ENCODE measurements at places on chromosomes 13 and 19. TPM values are rescaled to one million over a fixed set of nuclear protein-coding genes. Genes with fewer than 3 reads are reported as not detected.

DNA sequence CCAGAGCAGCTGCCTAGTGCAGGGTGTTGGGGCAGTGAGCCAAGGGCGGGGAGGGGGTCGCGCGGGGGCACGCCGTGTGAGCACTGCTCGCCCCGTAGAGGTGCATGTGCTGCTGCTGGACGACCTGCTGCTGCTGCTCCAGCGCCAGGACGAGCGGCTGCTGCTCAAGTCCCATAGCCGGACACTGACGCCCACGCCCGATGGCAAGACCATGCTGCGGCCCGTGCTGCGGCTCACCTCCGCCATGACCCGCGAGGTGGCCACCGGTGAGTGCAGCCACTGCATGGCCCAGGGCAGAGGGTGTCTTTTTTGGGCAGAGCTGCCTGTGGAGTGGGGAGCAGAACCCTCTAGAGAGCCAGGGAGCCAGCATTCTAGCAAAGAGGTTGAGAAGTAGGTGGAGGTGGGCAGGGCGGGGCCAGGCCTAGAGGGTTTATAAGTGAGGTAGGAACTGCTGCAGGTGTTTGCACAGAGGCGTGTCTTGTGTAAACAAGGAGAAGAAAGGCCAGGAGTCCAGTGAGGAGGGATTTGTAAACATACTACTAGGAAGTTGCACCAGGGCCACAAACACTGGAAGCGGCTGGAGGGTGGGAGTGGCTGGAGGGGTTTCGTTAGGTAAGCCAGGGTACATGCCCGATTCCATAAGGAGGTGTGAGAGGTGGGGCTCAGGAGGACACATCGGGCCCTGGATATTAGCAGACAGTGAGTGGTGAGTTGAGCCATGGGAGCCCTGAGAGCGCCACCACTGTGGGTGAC lies 21.3 kb downstream of the ARHGEF1 start:
- no peak for DNase-seq
- no peaks in the 10 kb centered on the region for H3K27me3 ChIP-seq
- H3K27ac ChIP-seq, result no peak overlapping the region
- peaks cover 4% of the 10 kb centered on the region for H3K4me1 ChIP-seq
- peaks cover 45% of the 10 kb centered on the region for H3K36me3 ChIP-seq
- H3K4me3 ChIP-seq, result no peak overlapping the region

- no peak for DNase-seq
- H3K4me3 ChIP-seq, result no peak overlapping the region
These were observed 95.2 kb downstream of the FRY start for GRCh38 chr13:32126756-32127155.

Gene GAPDHS
- not detected for total RNA-seq

GRCh38 chr13:43640476-43640875 lies 146.3 kb downstream of the ENOX1 start:
- H3K27ac ChIP-seq, result no peak overlapping the region
- H3K4me3 ChIP-seq, result no peak overlapping the region
- no peaks in the 10 kb centered on the region for H3K27me3 ChIP-seq
- DNase-seq, result no peak
- no peaks in the 10 kb centered on the region for H3K4me1 ChIP-seq

Gene PTGIR
- total RNA-seq, result 4.1 TPM

Gene PSG4
- not detected for total RNA-seq

DNA sequence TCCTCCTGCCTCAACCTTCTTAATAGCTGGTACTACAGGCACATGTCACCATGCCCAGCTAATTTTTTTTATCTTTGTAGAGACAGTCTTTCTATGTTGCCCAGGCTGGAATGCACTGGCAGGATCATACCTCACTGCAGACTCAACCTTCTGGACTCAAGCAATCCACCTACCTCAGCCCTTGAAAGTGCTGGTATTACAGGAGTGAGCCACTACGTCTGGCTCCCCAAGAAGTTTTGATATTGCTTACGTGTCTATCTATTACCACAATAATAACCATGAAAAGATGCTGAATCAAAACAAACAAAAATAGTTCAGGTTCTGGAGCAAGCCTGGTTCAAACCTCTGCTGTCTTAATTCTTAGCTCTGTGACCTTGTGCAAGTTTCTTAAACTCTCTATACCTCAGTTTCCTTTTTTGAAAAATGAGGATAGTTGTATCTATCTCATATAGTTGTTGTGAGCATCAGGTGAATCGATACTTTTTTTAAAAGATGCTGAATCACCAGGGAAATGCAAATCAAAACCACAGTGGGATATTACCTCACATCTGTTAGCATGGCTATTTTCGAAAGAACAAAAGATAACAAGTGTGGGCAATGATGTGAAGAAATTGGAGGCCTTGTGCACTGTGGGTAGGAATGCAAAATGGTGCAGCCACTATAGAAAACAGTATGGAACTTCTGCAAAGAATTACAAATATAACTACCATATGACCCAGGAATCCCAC lies 19.0 kb upstream of the LEUTX start:
- DNase-seq, result no peak
- no peaks in the 10 kb centered on the region for H3K36me3 ChIP-seq
- no peak overlapping the region for H3K4me3 ChIP-seq
- no peaks in the 10 kb centered on the region for H3K4me1 ChIP-seq

GRCh38 chr13:33128134-33128533 lies 111.9 kb downstream of the KL start:
- no peaks in the 10 kb centered on the region for H3K27me3 ChIP-seq
- no peak for DNase-seq
- no peak overlapping the region for H3K4me3 ChIP-seq
- H3K36me3 ChIP-seq, result no peaks in the 10 kb centered on the region

Gene LILRB4
- 1.9 TPM for total RNA-seq

DNA sequence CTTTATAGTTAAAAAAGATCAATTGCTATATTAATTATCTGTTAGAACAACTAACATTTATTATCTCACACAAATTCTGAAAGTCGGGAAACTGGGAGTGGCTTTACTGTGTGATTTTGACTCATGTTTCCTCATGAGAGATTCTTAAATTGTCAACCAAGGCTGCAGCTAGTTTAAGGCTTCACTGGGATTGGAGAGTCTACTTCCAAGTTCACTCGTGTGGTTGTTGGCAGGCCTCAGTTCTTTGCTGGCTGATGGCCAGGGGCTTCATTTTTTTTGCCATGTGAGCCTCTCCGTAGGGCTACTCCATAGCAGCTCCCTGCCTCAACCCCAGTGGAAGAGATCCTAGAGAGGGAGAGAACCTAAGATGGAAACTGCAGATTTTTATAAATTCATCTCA lies 24.5 kb upstream of the LPAR6 start:
- no peak for DNase-seq
- H3K27ac ChIP-seq, result peak overlapping the region; percentile 26
- no peaks in the 10 kb centered on the region for H3K27me3 ChIP-seq
- no peak overlapping the region for H3K4me3 ChIP-seq

- H3K27me3 ChIP-seq, result no peaks in the 10 kb centered on the region
- no peak overlapping the region for H3K4me3 ChIP-seq
- no peaks in the 10 kb centered on the region for H3K36me3 ChIP-seq
- H3K27ac ChIP-seq, result no peak overlapping the region
- no peaks in the 10 kb centered on the region for H3K4me1 ChIP-seq
- DNase-seq, result no peak
These were observed 79.8 kb upstream of the SLITRK6 start for GRCh38 chr13:85879014-85879413.

Gene ADGRE3
- total RNA-seq, result 0.09 TPM

Gene RDH8
- total RNA-seq, result not detected

DNA sequence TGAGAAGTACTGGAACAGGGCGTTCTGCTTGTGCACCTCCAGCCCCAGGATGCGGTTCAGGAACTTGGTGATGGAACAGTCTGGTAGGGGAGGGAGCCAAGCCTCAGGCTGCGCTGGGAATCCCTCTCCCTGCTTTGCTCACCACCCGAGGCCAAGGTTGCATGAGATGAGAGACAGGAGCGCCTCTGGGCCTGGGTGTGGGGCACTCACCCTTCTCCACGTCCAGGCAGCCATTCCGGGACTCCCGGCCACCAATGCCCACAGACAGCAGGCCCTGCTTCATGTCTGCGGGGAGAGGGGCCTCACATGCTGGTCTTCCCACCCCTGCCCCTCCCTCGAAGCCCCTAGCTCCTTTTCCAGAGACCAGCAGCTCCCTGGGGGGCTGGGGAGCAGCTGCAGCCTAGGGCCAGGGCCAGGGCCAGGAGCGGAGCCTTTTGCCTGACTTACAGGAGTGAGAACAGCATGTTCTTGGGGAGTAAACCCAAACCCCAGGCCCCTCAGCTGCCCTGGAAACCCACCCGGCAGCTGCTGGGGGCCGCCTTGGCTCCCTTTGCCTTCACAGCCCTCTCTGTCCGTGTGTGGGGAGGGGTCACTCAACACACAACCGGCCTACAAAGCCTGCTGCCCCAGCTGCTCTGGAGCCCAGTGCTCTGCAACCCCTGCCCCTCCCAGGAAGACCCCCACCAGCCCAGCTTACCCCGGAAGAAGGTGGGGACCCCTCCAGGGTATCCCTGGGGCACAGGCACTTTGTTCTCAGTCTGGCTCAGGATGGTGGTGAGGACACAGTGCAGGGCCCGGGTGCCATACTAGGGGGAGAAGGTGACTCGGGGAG lies 7.2 kb downstream of the GPX4 start:
- no peaks in the 10 kb centered on the region for H3K27me3 ChIP-seq
- peaks cover 20% of the 10 kb centered on the region for H3K36me3 ChIP-seq
- DNase-seq, result no peak
- no peaks in the 10 kb centered on the region for H3K4me1 ChIP-seq
- H3K27ac ChIP-seq, result no peak overlapping the region

- no peak overlapping the region for H3K27ac ChIP-seq
- H3K36me3 ChIP-seq, result no peaks in the 10 kb centered on the region
- no peak for DNase-seq
- H3K4me1 ChIP-seq, result no peaks in the 10 kb centered on the region
- H3K27me3 ChIP-seq, result no peaks in the 10 kb centered on the region
- no peak overlapping the region for H3K4me3 ChIP-seq
These were observed 148.9 kb downstream of the SHISA2 start for GRCh38 chr13:25902891-25903341.

DNA sequence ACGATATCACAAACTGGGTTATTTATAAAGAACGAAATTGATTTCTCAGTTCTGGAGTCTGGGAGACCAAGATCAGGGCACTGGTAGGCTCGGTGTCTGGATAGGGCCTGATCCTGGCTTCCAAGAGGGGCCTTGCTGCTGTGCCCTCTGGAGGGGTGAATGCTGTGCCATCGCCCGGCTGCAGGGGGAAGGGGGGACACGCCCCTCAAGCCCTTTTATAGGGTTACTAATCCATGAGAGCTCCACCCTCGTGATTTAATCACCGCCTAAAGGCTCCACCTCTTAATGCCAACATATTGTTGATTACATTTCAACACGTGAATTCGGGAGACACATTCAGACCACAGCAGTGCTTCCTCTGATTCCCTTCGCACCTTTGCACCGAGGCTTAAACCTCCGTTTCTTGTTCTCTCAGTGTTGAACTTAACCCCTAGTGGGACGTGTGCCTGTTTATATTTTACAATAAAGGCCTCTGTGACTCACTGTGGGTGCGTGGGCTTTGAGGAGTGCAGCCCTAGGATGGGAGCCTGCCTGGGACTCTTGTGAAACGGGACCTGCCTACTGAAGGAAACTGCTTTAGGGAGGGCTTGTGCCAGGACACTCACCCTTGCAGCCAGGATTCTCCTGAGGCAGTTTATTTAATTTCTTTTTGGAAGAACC lies 52.4 kb upstream of the SPATA13 start:
- no peak overlapping the region for H3K27ac ChIP-seq
- no peaks in the 10 kb centered on the region for H3K27me3 ChIP-seq
- no peaks in the 10 kb centered on the region for H3K36me3 ChIP-seq
- no peak for DNase-seq
- H3K4me1 ChIP-seq, result peaks cover 15% of the 10 kb centered on the region
- H3K4me3 ChIP-seq, result no peak overlapping the region

Gene ZNF790
- 4.8 TPM for total RNA-seq

DNA sequence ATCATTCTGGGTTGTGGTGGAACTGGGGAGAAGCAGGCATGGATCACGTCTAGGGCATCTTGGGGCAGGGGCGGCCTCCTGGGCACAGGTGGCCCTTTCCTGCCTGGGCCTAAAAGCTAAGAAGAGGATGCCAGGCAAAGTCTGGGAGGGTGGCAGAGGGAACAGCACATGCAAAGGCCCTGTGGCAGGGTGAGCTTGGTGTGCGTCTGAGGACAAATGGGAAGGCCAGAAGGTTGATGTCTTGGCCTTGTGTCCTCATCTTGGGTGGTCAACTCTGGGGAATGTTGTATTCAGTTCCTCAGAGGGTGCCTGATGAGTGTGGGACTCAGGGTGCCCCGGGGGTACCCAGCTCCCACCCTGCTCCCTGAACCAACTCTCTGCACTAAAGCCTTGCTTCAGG lies 5.4 kb upstream of the PLK5 start:
- H3K4me1 ChIP-seq, result no peaks in the 10 kb centered on the region
- no peak for DNase-seq
- no peaks in the 10 kb centered on the region for H3K27me3 ChIP-seq
- H3K4me3 ChIP-seq, result no peak overlapping the region
- H3K27ac ChIP-seq, result no peak overlapping the region
- no peaks in the 10 kb centered on the region for H3K36me3 ChIP-seq

- H3K4me3 ChIP-seq, result no peak overlapping the region
- H3K4me1 ChIP-seq, result no peaks in the 10 kb centered on the region
- H3K27ac ChIP-seq, result no peak overlapping the region
- no peaks in the 10 kb centered on the region for H3K27me3 ChIP-seq
- DNase-seq, result peak; percentile 40
These were observed 7.5 kb downstream of the KMT2B start for GRCh38 chr19:35725216-35725861.

Gene CAPN12
- 5.8 TPM for total RNA-seq

DNA sequence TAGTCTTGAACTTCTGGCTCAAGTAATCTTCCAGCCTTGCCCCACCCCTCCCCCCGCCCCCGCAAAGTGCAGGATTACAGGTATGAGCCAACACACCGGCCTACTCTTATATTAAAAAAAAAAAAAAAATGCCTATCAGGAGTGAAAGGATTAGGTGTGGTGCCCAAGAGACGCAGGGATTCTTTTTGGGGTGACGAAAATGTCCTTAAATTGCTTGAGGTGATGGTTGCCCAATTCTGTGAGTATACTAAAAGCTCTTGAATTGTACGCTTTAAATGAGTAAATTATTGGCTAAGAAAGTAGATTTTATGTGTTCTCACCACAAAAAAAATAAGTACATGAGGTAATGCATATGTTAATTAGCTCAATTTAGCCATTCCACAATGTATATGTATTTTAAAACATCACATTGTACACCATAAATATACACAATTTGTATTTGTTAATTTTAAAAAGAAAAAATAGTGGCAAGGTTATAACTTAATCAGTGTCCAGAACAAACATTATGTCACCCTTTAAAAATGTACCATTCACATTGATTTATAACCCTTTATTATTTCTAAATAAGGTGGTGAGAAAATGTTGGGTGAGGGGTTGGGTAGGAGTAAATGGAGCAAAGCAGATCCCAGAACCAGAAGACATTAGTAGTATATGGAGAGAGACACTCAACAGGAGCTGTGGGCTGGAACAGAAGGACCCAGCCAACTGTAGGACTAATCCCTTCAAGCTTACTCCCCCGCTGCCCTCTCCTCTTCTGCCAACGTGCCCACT lies 3.9 kb downstream of the IGSF23 start:
- H3K4me3 ChIP-seq, result no peak overlapping the region
- H3K4me1 ChIP-seq, result peaks cover 57% of the 10 kb centered on the region
- DNase-seq, result no peak

All from right lobe of liver (tissue), 6 donors.